Activated CD4-positive, alpha-beta T cell treated with anti-CD3 and anti-CD28 coated beads, Interleukin-2, amount 50 U/mL, for 48 hours (primary cell): ENCODE measurements at places on chromosomes 7 and 10.

- DNase-seq: peak; percentile 25
Measured at GRCh38 chr10:27344568-27345454, 104.2 kb upstream of the ACBD5 start.

- no peak for DNase-seq
Measured at GRCh38 chr7:135704074-135704473, 23.9 kb downstream of the SLC13A4 start.

GRCh38 chr10:77533887-77534278 lies 103.7 kb downstream of the KCNMA1 start:
- DNase-seq: no peak

GRCh38 chr7:158645842-158646241 lies 58.2 kb upstream of the PTPRN2 start:
- no peak for DNase-seq

DNA sequence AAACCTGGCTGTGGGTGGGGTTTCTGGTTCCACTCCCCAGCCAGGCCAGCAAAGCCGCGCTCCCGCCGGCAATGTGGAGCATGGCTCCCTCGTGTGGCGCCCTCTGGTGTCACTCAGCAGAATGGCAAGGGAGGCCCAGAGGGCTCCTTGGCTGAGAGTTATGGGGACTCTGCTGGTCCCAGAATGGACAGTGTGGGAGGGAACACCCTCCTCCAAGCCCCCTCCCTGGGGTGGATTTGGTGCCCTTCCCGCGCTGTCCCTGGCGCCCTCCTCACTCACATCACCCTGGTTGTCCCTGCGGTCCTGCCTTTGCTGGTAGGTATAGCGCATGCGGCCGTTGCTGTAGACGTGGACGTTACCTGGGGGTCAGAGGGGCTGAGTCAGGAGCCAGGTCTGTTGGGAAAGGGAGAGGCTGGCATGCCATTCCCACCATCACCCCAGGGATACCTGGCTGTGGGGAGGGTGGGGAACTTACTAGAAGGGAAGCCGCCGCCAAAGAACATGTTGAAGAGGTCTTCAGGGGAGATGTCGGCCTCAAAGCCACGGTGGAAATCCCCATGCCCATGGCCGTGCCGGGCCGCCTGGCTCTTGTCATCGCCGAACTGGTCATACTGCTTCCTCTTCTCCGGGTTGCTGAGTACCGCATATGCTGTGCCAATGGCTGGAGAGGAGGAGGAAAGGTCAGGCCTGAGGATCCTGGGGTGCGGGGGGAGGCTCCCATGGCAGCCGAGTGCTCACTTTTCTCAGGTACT lies 14.0 kb downstream of the DNAJB12 start:
- peak; percentile 86 for DNase-seq

DNA sequence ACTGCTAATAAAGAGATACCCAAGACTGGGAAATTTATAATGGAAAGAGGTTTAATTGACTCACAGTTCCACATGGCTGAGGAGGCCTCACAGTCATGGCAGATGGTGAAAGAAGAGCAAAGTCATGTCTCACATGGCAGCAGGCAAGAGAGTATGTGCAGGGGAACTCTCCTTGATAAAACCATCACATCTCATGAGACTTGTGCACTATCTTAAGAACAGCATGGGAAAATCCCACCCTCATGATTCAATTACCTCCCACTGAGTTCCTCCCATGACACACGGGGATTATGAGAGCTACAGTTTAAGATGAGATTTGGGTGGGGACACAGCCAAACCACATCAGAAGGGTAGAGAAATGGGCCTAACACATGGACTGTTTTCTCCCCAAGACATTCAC lies 156.3 kb downstream of the CCDC71L start:
- no peak for DNase-seq

DNA sequence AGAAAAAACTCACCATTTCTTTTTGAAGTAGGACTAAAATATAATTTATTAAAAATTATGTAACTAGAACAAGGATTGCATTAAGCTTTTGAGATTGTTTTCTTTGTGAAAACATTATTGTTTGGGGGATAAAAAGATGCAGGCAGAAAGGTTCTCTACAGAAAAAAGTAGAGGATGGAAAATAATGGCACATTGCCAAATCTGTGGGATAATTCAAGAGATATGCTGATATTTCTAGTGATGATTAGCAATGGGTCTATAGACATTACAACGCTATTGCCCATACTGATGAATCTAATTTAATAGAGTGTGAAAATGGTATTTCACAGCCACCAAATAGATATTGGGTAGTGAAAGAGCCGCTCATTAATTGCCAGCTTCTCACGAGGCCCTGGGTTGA lies 204.3 kb downstream of the RAPGEF5 start:
- DNase-seq: no peak

DNA sequence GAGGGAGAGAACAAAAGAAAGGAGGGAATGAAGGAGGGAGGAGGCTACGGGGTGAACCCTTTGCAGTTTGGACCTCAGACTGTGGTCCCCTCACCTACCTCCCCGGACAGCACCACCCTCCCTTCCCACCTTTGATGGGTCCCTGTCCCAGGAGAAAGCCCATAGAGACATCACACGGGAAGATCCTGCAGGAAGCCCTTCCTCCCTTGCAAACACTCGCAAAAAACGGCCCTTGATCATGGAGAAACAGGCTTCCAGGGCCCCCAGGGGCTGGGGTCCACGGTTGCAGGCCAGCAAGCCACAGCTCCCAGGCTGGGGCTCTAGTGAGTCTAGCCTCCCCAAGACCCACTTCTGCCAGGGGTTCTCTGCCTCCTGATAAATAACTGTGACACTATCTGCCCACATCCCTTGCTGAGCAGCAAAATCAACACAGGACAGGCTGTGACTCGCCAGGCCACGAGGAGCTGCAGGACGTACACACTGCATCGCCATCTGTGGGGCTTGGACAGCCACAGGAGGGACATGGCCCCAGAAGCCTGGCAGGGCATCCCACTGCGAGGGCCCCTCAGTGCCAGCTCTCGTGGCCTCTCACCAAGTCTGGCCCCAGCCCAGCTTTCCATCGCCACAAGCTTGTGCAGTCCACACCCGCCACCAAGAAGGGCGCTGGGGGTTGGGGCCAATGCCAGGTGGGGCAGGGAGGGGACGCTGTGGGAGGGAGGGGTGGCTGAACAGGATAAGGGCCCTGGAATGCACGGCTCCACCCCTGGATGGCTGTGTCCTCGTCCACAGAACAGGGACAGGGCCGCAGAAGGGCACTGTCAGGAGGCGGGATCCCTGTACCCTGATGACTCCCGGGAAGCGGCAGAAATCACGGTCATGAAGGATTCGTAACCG lies 34.2 kb downstream of the PDGFA start:
- DNase-seq: no peak

DNA sequence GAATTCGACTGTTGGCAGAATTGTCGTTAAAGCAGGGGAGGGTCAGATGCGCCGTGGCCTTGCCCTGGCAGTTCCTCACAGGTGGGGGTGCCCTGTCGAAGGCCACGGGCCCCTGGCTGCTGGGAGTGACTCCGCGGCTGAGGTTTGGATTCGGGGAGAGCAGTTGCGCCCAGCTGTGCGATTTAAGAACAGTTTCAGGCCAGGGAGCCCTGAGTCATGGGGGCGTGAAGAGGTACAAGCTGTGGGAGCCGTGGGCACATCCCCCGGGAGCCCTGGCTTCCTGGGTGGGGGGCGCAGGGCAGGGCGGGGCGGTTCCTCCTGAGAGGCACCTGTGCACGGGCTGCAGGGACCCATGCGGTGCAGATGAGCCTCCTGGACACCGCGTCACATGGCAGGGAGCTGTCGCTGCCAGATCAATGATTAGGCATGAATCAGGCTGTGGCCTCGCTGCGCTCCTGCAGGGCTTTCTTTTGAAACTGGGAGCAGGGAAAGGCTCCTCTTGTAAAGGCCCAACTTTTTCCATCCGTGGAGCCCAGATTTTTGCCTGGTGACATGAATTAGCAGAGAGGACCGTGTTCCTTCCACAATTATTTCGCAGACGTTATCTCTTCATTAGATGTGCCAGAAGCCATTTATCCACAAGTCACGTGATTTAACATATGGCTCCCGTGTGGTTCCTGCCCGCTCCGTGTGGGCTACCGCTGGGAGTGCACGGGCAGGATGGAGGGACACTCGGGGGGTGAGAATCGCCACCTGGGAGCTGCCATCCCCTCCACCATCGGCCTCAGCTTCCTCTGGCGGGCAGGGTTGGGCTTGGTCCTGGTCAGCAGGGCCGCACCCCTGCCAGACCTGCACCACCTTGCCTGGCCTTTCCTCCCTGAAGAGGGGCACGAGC lies 918 bp downstream of the PWWP2B start:
- DNase-seq: peak; percentile 48

DNA sequence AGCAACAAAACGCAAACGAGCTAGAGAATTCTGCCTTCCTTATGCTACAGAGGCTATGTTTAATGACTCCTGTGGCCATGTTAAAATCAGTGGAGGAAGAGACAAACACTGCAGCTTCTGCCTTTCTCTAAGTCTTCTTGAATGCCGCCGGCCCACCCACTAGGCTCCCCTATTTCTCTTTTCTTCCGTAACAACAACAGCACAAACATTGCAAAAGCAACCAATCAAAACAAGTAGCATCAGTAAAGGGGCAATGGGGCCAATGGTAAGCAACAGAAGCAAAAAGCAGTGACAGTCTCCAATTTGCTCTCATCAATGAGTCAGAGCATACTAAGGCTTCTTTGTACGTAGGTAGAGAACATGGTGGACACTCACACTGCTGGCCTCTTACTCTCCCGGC lies 26.8 kb downstream of the DNAJC1 start:
- DNase-seq: no peak
